Liver (tissue), 10 donors: ENCODE measurements at places on chromosomes 7 and 10.
A peak's percentile ranks its signal among the peaks of the same experiment; 100 is the strongest.

DNA sequence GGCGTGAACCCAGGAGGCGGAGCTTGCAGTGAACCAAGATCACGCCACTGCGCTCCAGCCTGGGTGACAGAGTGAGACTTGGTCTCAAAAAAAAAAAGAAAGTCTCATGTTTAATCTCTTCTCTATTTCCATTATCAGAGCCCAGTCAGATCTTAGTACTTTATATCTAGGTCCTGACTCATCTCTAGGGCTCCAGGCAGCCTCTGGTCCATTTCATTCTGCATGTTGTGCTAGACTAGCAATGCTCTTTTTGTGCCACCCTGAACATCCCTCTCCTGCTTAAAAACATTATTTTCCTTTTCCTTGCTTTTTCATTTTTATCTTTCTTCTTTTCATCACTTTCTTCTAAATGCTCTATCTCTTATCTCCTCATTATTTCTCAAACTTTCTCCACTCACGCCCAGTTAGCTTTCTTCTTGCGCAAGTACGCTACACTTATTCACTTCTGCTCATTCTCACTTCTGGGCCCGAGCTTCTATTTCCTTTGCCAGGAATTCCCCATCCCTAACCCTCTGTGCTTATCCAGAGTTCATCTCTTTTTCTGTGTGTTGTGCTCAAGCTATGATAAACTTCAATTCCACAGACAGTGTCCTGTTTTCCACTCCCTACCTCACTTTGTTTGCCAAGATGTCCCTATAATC is 63.9 kb downstream of the BTAF1 start:
- no peak for DNase-seq

GRCh38 chr7:112990624-112991023 is 96.0 kb downstream of the GPR85 start:
- DNase-seq: no peak

DNA sequence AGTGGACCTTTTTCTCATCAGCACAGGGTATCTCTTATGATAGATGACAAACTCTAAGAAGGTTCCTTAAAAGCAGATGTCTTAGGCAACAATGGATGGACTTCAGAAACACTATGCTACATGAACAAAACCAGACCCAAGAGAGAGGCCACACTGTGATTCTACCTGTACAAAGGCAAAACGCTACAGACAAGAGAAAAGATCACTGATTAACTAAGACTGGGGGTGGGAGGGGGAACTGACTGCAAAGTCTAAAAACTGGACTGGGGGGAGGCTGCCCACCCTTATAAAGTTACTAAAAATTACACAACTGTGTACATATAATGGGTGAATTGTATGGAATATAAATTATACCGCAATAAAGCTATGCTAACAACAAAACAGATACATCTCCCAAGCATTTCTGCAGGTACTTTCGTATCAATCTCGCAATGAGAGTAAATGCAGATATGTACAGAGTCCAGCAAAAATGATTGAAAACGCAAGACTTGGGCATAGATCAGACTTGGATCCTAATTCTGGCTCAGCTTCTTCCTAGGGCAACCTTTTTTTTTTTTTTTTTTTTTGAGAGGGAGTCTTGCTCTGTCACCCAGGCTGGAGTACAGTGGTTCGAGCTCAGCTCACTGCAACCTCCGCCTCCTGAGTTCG is 179.7 kb downstream of the FAM107B start:
- DNase-seq: no peak

- DNase-seq: peak; percentile 47
Observed at GRCh38 chr10:13528875-13529713, at the start of gene BEND7. TSS of gene BEND7 (minus strand) at chr10:13529014. CDS start at chr10:13528533, 481 bp downstream.

DNA sequence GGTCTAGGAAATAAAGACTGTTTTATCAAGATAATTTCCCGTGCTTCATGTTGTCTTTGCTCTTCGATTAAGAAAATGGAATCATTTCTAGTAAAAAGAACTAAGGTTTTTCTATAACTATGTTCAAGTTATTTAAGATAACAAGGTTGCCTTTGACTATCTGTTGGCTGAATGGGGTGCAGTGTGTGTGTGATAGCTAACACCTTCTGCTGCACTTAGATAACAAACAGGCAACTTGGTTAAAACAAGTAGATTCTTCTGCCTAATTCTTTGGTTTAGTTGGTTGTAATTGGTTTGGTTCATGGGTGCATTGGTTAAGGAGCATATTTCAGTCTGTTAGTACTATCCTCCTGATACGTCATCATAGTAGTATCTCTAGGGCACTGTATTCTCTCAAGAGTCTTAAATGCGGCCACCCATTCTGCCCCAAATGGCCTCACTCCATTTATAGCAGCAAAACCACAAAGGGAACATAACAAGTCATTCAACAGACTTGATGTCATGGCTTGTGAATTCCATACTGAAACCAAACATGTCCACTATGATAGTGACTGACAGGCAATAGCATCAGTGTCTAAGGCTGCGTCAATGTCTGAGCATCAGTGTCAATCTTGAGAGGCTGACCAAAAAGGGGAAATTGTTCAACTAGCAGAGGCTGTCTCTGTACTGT is 55.7 kb downstream of the CCDC3 start:
- peak; percentile 29 for DNase-seq

- DNase-seq: no peak
Observed at GRCh38 chr10:7070950-7071349, 339.9 kb downstream of the SFMBT2 start.

- no peak for DNase-seq
Observed at GRCh38 chr10:73307203-73307800, 51.4 kb downstream of the CFAP70 start.

GRCh38 chr7:138431517-138431916 is 28.5 kb upstream of the TRIM24 start:
- no peak for DNase-seq

DNA sequence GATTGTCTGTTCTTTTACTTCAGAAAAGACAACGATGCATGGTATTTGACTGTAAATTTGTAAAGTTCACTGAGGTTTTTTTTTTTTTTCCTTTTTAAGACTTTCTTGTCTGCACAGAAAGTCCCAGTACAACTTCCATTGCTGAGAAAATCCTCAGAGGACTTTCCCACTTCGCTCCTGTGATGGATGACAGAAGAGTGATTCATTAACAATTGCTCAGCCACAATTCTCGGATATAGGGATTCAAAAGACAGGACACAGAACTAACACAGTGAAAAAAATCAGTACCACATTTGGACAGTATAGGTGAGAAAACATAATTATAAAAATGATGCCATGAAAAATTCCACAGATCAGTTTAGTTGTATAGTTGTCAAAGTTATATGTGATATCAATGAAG is 48.0 kb downstream of the SEC23IP start:
- DNase-seq: no peak

DNA sequence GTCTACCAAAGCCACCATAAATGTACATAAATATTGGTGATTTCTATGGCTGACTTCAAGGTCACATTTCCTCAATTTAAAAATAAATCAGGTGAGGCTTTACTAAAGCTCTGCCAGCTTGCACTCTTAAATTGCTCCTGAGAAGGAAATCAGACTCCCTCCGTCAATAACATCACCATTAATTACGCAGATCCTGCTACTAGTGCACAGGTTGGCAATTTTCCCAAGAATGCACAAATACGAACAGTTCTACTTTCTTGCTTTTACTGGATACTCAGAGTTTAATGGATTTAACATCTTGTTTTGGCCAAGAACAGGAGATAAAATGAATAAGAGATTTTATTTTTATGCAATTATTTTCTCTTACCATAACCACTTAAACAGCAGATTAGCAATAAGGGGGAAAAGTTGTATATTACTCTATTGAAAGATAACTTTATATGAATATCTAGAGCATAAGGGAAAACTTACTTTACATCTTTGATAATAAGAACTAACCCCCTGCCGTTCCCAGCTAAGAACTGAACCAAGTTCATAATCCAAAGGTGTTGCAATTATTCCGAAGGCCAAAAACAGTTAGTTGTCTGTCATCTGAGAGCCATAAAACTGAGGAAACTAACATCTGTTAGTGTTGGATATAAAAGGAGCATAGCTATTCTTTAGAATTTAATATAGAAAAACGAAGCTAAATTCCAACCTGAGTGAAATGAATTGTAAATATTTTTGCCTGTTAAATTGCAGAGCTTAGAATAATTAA is 140.5 kb downstream of the TWIST1 start:
- DNase-seq: no peak

- DNase-seq: no peak
Observed at GRCh38 chr7:135291809-135292253, 58.2 kb downstream of the STRA8 start.

GRCh38 chr7:43925984-43926797 is at the start of gene UBE2D4:
TSS of gene UBE2D4 (plus strand) at chr7:43926436. CDS start at chr7:43926533, 97 bp downstream.
- peak; percentile 85 for DNase-seq

DNA sequence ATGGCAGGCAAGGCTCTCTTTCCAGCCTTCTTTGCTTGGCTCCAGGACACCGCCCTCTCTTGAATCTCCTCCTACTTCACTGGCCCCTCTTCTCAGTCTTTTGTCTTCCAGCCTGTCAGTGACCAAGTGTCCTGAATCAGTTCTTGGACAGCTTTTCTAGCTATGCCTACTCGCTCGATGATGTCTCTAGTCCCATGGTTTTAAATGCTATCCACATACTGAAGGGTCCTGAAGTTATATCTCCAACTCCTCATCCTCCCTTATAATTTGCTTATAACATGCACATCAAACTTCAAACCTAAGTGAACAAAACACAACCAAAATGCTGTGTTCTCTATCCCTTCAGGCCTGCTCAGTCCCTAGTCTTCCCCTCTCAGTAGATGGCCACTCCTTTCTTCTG is 5.0 kb upstream of the GOLGA7B start:
- no peak for DNase-seq

DNA sequence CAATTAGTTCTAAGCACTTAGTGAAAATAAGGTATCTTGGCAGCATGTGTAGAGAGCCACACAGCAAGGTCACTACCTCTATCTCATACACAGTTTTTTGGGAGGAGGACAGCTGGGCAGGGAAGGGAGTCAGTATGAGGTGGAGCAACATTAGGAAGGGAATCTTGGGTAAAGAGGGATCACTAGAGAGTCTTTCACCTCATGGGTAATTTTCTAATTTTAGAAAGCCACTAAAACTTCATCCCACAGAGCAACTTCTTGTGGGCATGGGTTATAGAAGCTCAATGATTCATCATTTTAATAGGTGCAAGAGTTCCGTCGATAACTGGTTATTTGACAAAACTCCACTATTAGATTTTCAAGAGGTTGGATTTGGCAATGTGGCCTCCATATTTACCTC is 2.5 kb downstream of the NRAP start:
- no peak for DNase-seq
